ENCODE measurements at places on chromosomes 3 and 15. TPM values are rescaled to one million over a fixed set of nuclear protein-coding genes. Genes with fewer than 3 reads are reported as not detected.

Gene RSRC1
- 6.6 TPM for polyA plus RNA-seq

Gene RPUSD2
- 6.3 TPM for polyA plus RNA-seq

Gene BOC
- polyA plus RNA-seq, result not detected

Gene CMTM7
- polyA plus RNA-seq, result 148 TPM

GRCh38 chr3:171991166-171991565 is 48.2 kb upstream of the FNDC3B start:
- H3K27me3 ChIP-seq, result no peaks in the 10 kb centered on the region
- DNase-seq, result no peak
- no peaks in the 10 kb centered on the region for H3K36me3 ChIP-seq
- H3K27ac ChIP-seq, result no peak overlapping the region
- H3K4me1 ChIP-seq, result peaks cover 12% of the 10 kb centered on the region

DNA sequence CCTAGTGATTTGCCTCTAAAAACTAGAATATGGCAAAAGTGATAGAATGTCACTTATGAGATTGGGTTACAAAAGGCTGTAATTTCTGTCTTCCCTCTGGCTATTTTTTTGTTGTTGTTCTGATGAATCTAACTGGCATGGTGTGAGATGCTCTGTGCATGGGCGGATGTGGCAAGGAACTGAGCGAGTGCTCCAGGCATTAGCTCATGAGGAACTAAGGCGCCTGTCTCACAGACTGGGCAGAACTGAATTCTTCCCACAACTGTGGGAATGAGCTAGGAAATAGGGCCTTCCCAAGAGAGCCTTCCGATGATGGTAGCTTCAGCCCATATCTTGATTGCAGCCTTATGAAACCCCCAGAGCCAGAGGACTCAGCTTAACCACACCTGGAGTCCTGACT is 222.5 kb downstream of the NR2F2 start:
- DNase-seq, result no peak
- no peaks in the 10 kb centered on the region for H3K36me3 ChIP-seq
- no peaks in the 10 kb centered on the region for H3K27me3 ChIP-seq

DNA sequence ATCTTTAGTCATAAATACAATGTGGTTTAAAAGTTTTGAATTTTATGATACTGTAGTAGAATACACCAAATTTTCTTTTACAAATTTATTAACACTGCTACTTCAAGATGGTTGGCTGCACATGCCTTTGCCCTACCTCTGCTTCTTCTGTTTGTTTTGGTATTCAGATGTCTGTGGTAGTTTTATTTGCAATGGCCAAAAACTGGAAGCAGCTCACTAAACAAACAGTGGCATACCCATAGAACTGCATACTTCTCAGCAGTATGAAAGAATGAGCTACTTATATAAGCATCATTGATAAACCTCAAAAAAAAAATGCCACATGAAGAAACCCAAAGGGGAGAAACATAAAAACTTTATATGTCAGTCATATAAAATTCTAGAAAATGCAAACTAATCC is 19.5 kb downstream of the ARIH2 start:
- H3K4me3 ChIP-seq, result no peak overlapping the region
- no peak for DNase-seq
- H3K27ac ChIP-seq, result no peak overlapping the region
- H3K4me1 ChIP-seq, result peaks cover 7% of the 10 kb centered on the region

DNA sequence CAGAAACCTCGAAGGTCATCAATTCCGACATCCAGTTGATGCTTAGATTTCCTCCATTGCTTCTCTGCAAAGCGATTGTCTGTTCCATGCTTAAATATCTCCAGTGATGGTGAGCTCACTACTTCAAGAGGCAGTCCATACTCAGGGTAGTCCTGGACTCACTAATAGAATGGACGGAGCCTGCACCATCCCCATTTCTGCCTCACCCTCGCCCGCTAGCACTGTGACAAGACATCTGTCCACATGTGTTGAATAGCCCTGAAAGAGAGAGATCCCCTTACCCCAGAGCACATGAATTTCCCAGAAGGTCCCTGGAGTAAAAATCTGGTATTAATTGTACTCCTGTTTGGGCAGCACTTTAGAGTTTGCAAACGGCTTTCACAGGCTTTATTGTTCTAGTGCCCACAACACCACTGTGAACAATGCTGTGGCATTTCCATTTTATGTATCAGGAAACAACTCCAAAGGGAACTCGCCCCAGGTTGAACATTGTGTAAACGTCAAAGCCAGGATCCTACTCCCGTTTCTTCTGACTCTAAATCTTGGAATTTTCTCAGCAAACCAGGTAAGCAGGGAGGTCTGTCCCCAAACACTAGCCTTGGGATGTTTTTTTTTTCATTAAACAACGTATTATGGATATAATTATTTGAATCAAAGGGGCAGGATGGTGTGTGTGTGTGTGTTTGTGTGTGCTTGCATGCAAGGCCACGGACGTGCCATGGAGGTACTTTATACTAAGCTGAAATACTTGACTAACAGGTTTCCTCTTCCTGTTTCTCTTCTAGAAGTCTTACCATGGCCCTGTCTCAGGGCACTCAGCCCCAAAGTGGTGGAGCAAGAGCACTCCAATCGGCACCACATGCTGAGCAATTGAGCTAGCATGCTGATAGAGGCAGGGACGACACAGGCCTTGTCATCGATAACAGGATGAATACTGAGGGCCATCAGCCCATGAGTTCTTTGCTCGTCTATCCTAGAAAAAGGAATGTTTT is 198.3 kb downstream of the OPA1 start:
- H3K27me3 ChIP-seq, result peaks cover 2% of the 10 kb centered on the region
- H3K36me3 ChIP-seq, result no peaks in the 10 kb centered on the region
- H3K4me1 ChIP-seq, result no peaks in the 10 kb centered on the region
- H3K27ac ChIP-seq, result no peak overlapping the region
- no peak for DNase-seq

DNA sequence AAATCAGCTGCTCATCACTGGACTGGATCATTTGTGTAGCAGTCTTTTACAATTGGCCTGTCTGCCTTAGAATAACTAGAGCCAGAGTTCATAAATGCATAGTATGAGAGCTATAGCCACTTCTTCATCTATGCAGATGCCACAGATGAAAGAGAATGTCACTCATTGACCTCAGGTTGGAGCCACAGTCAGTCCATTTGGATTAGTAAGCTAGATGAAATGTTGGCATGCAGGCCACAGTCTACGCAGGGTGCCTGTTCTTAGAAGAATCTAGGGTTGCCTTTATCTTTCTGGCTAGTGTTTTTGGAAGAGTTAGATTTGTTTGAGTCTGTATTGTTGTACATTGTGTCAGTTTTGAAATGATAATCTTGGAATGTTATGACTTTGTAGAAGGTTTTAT is 25.4 kb upstream of the EDEM1 start:
- no peak overlapping the region for H3K27ac ChIP-seq
- no peak for DNase-seq
- peaks cover 18% of the 10 kb centered on the region for H3K4me1 ChIP-seq
- no peaks in the 10 kb centered on the region for H3K36me3 ChIP-seq
- no peak overlapping the region for H3K4me3 ChIP-seq
- H3K27me3 ChIP-seq, result no peaks in the 10 kb centered on the region

DNA sequence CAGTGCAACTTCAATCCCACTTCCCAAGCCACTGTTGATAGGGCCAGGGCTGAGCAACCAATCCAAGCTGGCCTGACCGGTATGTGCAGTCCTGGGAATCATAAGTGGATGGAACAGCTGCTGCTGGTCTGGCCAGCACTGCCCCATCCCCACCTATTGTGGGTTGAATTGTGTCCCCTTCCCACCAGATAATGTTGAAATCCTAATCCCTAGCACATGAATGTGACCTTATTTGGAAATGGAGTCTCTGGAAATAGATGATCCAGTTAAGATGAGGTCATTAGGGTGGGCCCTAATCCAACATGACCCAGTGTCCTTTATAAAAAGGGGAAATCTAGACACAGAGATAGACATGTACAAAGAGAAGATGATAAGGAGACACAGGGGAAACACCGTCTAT is 13.7 kb upstream of the PDIA5 start:
- no peaks in the 10 kb centered on the region for H3K36me3 ChIP-seq
- H3K27me3 ChIP-seq, result no peaks in the 10 kb centered on the region
- no peak overlapping the region for H3K4me3 ChIP-seq

DNA sequence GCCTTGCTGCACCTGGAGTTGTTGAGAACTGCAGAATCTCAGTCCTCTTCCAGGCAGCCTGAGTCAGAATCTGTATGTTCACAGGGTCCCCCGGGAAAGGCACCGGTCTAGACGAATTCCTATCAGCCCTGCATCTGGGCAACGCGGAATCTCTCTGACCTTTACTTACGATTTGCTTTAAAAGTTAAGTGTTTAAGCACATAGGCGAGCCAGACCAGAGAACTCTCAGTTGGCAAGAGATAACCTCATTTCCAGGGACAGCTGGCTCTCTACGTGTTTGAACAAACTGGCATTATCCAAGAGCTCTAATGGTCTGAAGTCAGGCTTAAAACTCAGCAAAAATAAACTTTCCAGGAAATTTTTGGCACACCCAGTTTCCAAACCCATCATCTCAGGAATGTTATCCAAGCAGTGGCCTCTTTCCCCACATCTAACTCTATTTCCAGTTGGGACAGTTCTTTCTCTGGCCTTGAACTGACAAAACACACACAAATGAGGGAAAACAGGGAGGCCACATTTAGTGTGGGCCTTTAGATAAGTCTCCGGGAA is 53.4 kb downstream of the HES1 start:
- no peaks in the 10 kb centered on the region for H3K27me3 ChIP-seq
- no peak overlapping the region for H3K27ac ChIP-seq
- no peak for DNase-seq
- H3K4me1 ChIP-seq, result no peaks in the 10 kb centered on the region
- H3K36me3 ChIP-seq, result no peaks in the 10 kb centered on the region

Measured in CD14-positive monocyte (primary cell).